ENCODE measurements at places on chromosomes 12 and 14.

GRCh38 chr12:104565606-104566243, 109.0 kb downstream of the CHST11 start:
- DNase-seq: no peak

GRCh38 chr12:28958553-28959195, 190.4 kb upstream of the FAR2 start:
- DNase-seq: no peak

DNA sequence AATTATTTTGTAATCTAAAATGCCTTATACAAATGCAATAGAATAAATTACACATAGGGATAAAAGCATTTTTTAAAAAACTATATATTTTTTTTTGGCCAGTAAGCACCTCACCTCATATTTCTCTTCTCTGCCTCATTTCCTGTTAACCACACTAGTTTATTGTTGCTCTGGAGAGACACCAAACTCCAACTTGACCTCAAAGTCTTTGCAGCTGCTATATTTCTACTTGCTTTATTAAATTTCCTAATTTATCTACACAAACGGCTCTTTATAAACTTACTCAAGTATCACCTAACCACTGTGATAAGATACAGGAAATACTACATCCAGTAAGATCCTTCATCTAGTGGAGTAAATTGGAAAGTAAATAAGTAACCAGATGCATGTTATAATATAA, 622.3 kb downstream of the C12orf50 start:
- DNase-seq: no peak

GRCh38 chr14:104117341-104118005, 20.9 kb upstream of the KIF26A start:
- DNase-seq: no peak

GRCh38 chr12:104758771-104759170, 199.3 kb downstream of the SLC41A2 start:
- no peak for DNase-seq

- no peak for DNase-seq
Measured at GRCh38 chr14:73237219-73237785, at the start of gene PAPLN. Gene PAPLN, plus strand, starts transcription at chr14:73237506. Its CDS starts 2,273 bp downstream, at chr14:73239779.

DNA sequence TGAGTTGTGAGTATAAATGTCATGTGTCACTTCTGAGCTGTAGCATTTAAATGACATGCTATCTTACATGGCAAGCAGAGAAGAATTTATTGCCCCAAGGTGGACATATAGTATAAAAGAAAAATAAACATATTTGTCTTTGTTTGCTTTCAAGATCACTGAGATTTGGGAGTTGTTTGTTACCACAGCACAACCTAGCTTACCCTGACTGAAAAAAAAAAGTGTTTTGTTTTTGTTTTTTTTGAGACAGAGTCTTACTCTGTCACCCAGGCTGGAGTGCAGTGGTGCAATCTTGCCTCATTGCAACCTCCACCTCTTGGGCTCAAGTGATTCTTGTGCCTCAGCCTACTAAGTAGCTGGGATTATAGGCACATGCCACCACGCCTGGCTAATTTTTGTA, 596.5 kb downstream of the MED13L start:
- no peak for DNase-seq

Data from activated B cell treated with CpG ODN at 0.5 μM for 24 hours (primary cell).